ENCODE measurements at places on chromosomes 3 and 15. TPM values are rescaled to one million over a fixed set of nuclear protein-coding genes. Genes with fewer than 3 reads are reported as not detected.

PP2D1 gene
- total RNA-seq: not detected

HHLA2 gene
- 3.0 TPM for total RNA-seq

C2CD4A gene
- total RNA-seq: not detected

ARNT2 gene
- not detected for total RNA-seq

AQP9 gene
- not detected for total RNA-seq

PLA2G4D gene
- total RNA-seq: not detected

GPR87 gene
- total RNA-seq: 0.40 TPM
